ENCODE measurements at places on chromosomes 6 and 20.
A peak's percentile ranks its signal among the peaks of the same experiment; 100 is the strongest.

DNA sequence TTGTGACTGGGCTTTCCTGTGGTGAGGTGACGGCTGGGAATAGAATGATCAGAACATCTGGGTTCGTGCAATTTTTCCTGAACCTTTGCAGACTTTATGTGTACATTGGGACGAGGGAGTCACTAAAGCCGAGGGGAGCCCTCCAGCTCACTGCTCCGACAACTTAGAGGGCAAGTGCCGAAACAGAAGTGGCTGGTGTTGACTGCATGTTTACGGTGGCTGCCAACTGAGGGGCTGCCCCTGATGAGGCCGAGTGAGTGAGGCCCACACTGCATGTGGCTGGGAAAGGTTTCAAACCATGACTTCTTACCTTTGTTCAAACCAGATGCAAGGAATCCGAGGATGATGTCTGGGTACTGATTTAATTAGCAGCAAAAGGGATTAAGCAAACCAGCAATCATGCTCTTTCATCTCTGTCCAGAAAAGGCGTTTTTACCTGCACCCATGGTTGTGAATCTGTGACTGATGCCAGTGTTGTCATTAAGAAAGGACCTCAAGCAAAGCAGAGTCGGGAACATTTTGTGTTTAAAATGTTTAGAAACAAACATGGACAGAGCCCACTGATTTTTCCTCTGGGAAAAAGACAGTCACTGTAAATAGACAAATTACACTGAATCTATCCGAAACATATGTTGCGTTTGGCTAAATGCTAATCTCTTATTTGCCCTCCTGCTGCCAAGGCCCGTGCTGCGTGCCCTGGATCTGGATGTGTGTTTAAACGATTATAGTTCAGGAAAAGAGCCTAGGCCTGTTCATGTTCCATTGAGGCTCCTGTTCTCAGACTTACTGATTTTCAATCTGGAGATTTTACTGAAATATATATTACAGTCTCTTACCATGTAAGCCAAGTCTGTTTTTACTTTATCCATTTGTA is 105.1 kb downstream of the UST start:
- DNase-seq, result no peak

GRCh38 chr6:56741472-56741871 is 98.8 kb upstream of the DST start:
- DNase-seq, result no peak

GRCh38 chr6:152118678-152119077 is 311.2 kb downstream of the ESR1 start:
- no peak for DNase-seq

- DNase-seq, result no peak
Measured at GRCh38 chr6:37654727-37655500, 42.8 kb downstream of the MDGA1 start.

- no peak for DNase-seq
Measured at GRCh38 chr6:160678230-160678629, 14.2 kb upstream of the LPA start.

DNA sequence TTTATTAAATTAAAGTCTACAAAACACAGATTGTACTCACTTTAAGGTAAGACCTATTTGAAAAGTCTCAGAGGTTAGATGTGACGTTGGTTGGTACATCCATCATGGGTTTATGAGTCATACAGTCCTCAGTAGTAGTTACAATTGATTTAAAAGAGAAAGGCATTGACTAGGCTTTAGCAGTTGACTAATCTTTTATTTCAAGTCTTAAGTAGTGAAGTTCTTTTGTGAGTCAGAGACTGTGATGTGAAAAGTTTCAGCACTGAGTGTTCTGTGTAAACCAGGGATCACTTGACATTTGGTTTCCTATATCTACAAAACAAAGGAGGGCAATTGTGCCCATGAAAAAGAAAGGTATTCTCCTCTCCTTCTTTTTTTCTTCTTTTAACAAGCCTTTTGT is 221.3 kb downstream of the GRIK2 start:
- DNase-seq, result no peak

GRCh38 chr6:112936504-112936903 is 589.4 kb downstream of the RFPL4B start:
- no peak for DNase-seq

DNA sequence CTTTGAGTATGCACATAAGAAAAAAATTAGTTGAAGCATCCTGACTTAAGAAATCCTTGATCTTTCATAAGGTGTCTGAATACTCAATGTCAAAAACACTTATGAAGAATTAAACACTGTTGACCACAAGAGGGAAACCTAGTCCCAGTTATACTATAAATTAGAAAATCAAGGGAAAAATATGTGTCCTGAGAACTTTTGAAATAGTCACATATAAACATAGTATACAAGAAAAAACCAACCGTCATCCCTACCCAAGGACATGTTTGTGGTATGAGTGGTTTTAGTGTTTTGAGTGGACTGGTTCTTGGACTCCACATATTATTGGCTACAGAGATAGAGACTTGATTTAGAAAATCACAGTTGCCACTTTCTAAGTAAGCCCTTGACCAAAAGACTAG is 7.6 kb upstream of the HLA-DRA start:
- DNase-seq, result peak; percentile 0

Data from NCI-H1694 treated with DMSO at 0.1 percent for 48 hours (cell line).